Spinal cord (tissue), 10 donors: ENCODE measurements at places on chromosomes 6 and 20. TPM values are rescaled to one million over a fixed set of nuclear protein-coding genes. Genes with fewer than 3 reads are reported as not detected.

DNA sequence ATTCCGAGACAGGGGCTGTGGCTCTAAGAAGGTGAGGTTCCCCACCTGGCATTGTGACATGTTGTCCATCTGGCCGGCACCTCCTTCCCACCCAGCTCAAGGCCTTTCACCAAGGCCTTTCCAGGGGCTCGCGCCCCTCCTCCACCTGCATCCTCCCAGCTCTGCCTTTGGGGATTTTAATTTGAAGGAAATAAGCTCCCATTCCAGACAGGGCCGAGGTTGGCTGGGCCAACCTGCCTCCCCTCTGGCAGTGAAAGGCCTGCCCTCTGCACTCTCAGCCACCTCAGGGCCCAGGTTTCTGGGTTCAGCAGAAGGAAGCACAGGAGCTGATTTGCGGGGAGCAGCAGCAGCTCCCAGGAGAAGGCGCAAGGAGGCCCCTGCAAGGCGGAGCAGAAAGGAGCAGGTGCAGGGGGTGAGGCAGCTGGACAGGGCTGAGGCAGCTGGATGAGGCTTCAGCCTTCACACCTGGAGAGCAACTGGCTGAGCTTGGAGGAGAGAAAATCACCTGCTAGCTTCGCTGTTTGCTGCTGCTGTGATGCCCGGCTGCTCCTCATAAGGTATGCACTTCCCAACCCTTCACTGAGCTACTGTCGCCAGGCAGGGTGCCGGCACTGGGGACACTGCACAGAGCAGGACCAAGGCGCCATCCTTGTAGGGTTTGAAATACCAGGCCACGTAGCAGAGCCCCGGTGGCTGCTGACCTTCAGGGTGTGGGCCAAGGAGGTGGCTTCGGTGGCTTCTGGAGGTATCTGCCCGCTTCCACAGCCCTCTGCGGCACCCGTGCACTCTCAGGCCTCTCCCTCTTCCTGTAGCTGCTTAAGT is 147.0 kb downstream of the SYNDIG1 start:
- no peak overlapping the region for H3K27ac ChIP-seq
- H3K27me3 ChIP-seq = no peaks in the 10 kb centered on the region
- DNase-seq = no peak
- peaks cover 13% of the 10 kb centered on the region for H3K4me1 ChIP-seq
- H3K36me3 ChIP-seq = peaks cover 15% of the 10 kb centered on the region

The HS3ST5 gene
- 4.1 TPM for total RNA-seq

DNA sequence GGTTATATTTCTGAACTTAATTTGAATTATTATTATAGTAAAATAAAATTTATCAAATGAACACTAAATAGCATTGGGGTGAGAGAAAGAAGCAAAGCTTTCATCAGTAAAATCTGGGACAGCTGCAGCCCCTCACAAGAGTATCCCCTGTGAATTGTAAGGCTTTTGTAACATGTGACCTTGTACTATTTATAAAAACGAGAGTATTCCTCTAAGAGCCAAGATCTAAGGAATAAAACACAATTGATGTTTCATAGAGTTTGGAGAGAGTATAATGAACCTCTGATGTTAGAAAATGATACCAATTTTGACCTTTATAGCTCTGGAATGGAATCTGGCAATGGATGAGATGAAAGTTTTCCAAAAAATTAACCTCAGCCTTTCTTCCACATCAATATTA is 617.2 kb upstream of the ID4 start:
- no peak overlapping the region for H3K4me3 ChIP-seq
- H3K4me1 ChIP-seq = no peaks in the 10 kb centered on the region
- H3K27me3 ChIP-seq = no peaks in the 10 kb centered on the region
- H3K27ac ChIP-seq = no peak overlapping the region
- DNase-seq = peak; percentile 4

DNA sequence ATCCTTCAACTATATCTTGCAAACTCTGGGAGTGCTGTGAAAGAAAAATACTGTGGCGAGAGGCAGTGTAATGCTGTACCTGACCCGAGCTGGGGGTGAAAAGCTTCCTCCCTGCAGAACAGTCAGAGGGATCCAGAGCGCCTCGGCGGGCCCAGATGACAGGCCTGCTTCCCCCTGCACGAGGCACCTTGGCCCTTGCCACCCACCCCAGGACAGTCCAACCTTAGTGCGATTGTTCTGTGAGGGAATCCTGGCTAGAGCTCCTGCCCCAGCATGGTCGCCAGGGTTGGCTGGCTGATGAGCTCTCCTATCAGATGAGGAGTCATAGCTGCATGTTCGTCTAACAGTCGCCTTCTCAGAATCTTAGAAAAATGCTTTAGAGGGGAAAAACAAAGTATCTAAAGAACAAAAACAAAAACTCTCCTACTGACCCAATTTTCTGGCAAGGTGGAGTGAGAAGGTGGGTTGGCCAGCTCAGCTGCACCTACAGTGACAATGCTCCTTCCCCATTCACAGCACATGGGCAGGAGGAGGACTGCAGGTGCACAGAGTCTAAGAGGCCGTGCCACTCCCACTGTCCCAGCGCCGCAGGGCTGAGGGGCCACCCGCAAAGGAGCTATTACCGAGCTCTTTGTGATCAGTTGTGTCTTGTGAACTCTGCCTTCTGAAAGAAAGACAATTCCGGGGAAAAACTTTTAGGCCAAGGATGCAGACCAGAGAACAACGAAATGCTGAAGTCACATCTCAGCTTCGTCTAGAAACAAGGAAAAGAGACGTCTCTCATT is 28.6 kb upstream of the GPR6 start:
- H3K27me3 ChIP-seq = no peaks in the 10 kb centered on the region
- no peak overlapping the region for H3K27ac ChIP-seq
- no peaks in the 10 kb centered on the region for H3K4me1 ChIP-seq

- no peaks in the 10 kb centered on the region for H3K4me1 ChIP-seq
- H3K36me3 ChIP-seq = no peaks in the 10 kb centered on the region
- no peaks in the 10 kb centered on the region for H3K27me3 ChIP-seq
- no peak overlapping the region for H3K27ac ChIP-seq
- H3K4me3 ChIP-seq = no peak overlapping the region
Measured at GRCh38 chr20:10987651-10988383, 314.0 kb upstream of the JAG1 start.

GRCh38 chr6:134422426-134423231 is 104.7 kb upstream of the SGK1 start:
- DNase-seq = no peak
- no peak overlapping the region for H3K27ac ChIP-seq
- no peaks in the 10 kb centered on the region for H3K4me1 ChIP-seq
- no peaks in the 10 kb centered on the region for H3K27me3 ChIP-seq
- H3K4me3 ChIP-seq = no peak overlapping the region
